ENCODE measurements at places on chromosomes 12 and 14.
A peak's percentile ranks its signal among the peaks of the same experiment; 100 is the strongest.

GRCh38 chr14:97028382-97028781 is 231.2 kb downstream of the VRK1 start:
- no peak for DNase-seq

- no peak for DNase-seq
These were observed 338.7 kb downstream of the EGLN3 start for GRCh38 chr14:33612197-33612505.

DNA sequence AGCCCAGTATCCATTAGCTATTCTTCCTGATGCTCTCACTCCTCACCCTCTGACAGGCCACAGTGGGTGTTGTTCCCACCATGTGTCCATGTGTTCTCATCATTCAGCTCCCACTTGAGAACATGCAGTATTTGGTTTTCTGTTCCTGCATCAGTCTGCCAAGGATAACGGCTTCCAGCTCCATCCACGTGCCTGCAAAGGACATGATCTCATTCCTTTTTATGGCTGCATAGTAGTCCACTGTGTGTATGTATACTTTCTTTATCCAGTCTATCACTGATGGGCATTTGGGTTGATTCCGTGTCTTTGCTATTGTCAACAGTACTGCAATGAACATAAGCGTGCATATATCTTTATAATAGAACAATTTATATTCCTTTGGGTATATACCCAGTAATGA is 8.9 kb downstream of the ATG2B start:
- no peak for DNase-seq

GRCh38 chr12:12582193-12582881 is 19.7 kb upstream of the DUSP16 start:
- DNase-seq, result no peak

DNA sequence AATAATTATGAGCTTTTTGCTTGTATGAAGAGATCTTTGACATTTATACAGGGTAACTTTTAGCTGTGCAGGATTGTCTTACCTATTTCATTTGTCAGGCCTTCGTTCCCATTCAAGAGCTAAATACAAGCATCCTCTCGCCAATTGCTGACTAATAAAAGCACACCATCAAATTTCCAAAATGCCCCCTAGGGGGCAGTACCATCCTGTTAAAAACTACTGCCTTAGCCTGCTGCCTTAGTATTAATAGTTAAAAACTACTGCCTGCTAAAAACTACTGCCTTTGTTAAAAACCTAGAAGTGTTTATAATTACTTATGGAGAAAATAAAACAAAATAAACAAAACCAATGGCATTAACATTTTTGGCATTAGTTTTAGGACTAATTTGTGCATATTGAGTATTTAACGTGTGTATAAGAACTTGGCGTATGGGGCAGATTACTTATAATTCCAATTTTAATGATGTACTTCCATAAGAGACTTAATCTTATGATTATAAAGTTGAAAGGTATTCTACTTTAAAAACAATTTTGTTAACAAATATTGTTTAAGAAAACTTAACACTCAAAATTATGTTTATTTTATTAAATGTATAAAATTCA is 3.0 kb upstream of the IFI27L2 start:
- DNase-seq, result peak; percentile 23

- DNase-seq, result no peak
These were observed at the start of gene P3H3 for GRCh38 chr12:6827982-6828780. Gene P3H3 (plus strand): TSS chr12:6828407. CDS start chr12:6828441, 34 bp downstream.

DNA sequence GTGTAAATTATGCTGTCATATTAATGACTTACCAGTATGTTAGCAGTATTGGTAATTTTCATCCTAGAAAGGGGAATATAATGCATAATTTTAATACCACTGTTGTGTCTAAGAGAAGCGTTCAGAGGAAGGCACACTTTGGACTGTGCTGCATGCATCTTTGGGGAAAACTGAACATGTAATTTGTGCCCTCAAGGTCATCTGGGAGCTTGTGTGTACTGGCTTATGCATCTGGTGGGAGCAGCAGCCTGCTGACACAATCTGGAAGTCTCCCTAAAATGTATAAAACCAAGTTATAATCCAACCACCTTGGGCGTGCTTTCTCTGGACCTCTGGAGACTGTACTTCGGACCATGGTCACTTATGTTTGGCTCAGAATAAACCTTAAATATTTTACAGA is 14.1 kb downstream of the FGD4 start:
- no peak for DNase-seq

DNA sequence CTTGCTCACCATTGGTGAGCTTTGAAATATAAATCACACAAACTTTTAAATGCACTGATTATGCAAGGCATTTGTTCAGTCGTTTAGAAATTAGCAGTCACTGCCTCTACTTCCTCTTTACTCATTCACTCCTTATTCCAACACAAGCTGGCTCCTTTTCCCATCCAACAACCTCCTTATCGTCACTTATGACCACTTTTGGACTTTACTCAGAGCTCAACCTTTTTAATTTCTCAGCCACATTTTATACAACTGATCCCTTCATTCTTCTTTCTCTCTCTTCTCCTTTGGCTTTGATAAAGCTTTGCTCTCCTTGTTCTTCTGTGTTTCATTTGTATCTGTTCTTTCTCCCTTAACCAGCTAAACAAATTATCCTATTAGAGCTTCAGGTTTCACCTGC is 126.4 kb upstream of the PLEKHA5 start:
- DNase-seq, result no peak

Data from activated T-helper 1 cell treated with Interleukin-2 at 50 U/mL for 16 hours (primary cell).